HFF-Myc (cell line): ENCODE measurements at places on chromosomes 1 and 21.

- DNase-seq: no peak
These were observed 4.8 kb upstream of the COA6 start for GRCh38 chr1:234368320-234369032.

DNA sequence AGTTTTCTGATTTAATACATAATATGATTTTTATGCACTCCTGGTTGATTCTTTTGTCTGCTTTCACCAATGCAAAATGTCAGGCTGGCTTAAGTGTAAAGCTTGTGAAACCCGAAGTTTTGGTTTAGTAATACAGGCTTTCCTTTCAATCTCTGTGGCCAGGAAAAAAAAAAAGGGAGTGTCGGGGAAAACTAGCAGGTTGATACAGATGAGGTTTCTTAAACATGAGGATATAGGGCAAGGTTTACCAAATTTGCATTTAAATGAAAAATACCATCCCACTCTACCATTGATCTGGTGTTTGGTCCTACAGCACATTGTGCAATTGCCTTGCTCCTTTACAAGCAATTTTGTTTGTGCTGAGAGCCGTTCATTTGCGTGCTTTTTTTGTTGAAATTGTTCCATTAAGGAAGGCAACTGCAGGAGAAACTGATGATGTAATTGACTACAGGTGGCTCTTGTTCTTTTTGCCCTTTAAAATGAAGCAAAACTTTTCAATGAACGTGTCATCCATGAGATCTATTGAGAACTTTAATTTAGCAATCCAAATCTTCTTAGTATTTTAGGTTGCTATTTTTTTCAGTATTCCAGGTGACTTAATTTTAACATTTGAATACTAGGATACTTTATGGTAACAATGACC, 22.7 kb downstream of the CLIC6 start:
- no peak for DNase-seq

GRCh38 chr1:16050328-16050727, 6.7 kb downstream of the CLCNKB start:
- DNase-seq: no peak

DNA sequence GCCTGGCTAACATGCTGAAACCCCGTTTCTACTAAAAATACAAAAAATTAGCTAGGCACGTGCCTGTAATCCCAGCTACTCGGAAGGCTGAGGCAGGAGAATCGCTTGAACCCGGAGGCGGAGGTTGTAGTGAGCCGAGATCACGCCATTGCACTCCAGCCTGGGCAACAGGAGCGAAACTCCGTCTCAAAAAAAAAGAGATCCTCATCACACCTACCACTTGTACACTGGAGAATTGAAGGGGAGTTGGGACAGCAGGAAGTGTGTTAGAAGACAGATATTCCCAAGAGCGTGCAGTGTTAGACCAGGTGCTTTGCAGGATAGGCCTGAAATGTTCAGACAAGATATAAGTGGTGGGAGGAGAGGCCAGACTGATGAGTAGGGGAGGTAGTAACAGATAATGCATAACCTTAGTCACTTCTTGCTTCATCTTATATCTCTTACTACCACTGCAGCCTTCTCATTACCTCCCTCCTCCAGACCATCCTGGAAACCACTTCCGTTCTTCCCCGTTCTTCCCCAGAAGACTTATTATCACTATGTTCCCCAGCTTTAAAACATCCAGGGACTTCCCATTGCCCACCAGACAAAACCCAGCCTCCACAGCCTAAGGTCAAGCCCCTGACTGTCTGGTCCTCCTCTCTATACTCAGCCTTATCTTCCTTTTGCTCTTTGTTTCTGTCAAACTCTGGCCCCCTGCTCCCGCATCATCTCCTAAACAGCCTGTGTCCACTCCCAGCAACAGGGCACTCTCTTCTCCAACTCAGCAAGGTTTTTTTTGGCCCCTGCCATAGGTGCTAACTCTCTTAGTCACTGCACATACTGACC, 21.3 kb downstream of the FAM20B start:
- no peak for DNase-seq

- no peak for DNase-seq
These were observed 877.7 kb downstream of the MRPL39 start for GRCh38 chr21:24729568-24729967.

- DNase-seq: no peak
These were observed 61.6 kb upstream of the DEPDC1 start for GRCh38 chr1:68558321-68559026.
